ENCODE measurements at places on chromosomes 2 and 18. TPM values are rescaled to one million over a fixed set of nuclear protein-coding genes. Genes with fewer than 3 reads are reported as not detected.

AQP12A gene
- total RNA-seq: not detected

DNA sequence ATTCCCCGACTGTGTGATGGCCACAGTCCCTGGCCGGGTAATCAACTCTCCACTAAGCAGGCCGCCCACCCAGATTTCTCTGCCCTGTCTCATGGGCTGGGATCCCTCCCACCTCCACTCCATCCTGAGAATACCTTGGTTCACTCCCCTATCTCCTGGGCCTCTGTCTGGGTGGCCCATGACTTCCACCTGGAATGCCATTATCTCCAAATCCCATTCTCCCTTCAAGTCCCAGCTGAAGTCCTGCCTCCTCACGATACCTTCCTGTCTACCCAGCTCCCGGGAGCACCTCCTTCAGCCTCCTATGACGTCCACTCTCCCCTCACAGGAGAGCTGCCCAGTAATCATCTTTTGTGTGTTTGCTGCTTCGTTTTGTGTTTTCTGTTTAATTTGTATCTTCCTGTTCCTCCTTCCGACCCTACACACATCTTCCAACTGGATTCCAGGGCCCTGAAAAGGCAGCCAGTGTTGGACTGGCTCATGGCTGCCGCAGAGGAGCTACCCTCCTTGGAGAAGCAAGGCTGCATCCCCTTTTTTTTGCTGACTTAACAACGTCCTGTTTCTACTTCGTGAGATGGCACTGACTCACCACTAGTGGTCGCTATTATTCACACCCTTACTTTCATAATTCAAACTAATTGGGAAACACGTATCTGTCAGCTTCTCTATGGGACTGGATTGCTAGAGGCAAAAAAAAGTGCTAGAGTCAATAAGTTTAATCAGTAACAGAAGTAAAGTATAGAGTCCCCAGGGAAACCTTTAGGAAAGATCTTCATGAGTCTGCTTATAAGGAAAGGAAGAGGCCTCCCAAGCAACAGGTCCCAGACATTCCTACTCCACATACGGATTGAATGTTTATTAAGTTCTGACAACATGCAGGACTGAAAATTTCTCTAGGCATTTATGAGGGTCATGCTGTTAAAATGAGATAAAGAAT lies 171.9 kb upstream of the GATA6 start:
- peak overlapping the region; percentile 31 for H3K27ac ChIP-seq
- H3K4me1 ChIP-seq: peaks cover 19% of the 10 kb centered on the region
- no peaks in the 10 kb centered on the region for H3K27me3 ChIP-seq
- no peaks in the 10 kb centered on the region for H3K36me3 ChIP-seq
- no peak overlapping the region for H3K4me3 ChIP-seq

UGT1A6 gene
- total RNA-seq: not detected

DNA sequence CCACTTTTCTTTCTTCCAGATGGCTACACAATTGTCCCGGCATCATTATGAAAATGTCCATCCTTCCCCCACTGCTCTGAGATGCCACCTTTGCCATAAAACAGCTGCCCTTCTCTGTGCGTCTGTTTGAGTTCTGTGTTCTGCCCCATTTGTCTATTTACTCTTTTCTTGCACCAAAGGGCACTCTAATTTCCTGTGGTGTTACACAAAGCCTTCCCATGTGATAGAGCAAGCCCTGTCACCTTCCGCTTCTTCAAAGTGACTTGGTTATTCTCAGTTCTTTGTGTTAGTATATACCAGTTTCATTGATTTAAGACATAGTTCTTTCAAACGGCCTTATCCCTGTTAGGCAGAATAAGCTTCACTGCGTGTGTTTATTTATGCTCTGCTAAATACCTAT lies 84.1 kb downstream of the FBXO15 start:
- H3K4me3 ChIP-seq: no peak overlapping the region
- no peaks in the 10 kb centered on the region for H3K4me1 ChIP-seq
- peaks cover 56% of the 10 kb centered on the region for H3K27me3 ChIP-seq
- no peak overlapping the region for H3K27ac ChIP-seq
- no peak for DNase-seq

GRCh38 chr2:4882941-4883340 lies 809.2 kb upstream of the SOX11 start:
- H3K4me3 ChIP-seq: no peak overlapping the region
- H3K4me1 ChIP-seq: peaks cover 11% of the 10 kb centered on the region
- no peaks in the 10 kb centered on the region for H3K36me3 ChIP-seq

DNA sequence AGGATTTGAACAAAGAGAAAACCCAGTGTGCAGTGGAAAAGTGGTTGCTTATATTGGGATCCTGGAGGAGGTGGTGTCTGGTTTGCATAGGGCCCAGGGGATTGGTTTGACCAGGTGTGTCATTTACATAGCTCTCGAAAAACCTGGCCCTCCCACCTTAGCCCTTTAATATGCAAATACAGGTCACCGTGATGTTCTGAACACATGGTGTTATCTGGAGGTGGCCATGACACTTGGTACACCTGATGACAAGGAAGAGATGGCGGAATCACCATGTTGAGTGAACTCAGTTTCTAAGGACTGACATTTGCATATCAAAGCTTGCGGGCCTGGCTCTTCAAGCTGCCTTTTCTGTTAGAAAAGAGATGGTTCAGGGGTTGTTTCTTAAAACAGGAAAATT lies 2.3 kb upstream of the NAPG start:
- no peak for DNase-seq
- H3K4me1 ChIP-seq: peaks cover 31% of the 10 kb centered on the region
- H3K27me3 ChIP-seq: no peaks in the 10 kb centered on the region
- H3K27ac ChIP-seq: no peak overlapping the region
- no peaks in the 10 kb centered on the region for H3K36me3 ChIP-seq
- no peak overlapping the region for H3K4me3 ChIP-seq

GRCh38 chr2:156563994-156564753 lies 128.0 kb downstream of the GPD2 start:
- no peak for DNase-seq
- no peaks in the 10 kb centered on the region for H3K27me3 ChIP-seq
- H3K4me3 ChIP-seq: no peak overlapping the region

DNA sequence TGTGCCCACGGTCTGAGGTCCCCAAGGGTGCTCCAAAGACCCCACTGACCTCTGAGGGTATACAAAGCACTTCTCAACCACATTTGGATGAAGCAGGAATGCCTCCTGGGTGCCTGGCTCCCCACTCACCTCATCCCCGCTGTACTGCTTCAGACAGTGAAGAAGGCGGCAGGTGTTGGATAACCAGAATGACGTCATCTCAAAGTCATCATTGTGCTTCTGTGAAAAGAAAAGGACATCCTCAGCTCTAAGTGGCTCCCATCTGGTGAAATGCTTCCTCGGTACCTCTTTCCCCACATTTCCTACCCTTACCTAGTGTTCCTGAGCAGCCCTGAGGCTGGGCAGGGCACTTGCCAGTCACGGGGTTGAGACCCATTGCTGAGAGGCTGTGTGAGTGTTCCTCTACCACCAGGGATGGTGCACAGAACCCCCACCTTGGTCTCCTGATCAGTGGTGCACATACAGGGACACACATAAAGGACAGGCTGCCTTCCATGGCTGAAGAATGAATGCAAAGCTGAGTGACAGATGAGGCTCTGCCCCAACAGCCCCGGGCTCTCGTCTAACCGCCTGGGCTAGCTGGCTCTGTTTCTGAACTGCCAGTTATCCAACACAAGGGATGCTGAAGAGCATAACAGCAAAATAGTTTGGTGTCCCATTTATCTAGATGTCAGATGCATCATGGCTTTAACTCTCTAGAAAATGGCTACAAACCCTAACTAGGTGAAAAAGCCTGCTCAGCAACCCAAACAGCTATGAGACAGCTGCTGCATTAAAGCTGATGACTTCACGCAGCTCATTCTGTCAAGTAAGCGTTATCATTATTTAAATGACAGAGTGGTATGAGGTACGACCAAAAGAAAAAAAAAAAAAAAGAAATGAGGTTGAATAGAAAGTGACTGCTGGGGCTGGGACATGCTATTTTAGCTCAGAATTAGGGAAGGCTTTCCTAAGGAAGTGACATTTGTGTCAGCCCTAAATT lies 28.2 kb upstream of the ACAA2 start:
- DNase-seq: no peak
- H3K4me1 ChIP-seq: peaks cover 3% of the 10 kb centered on the region
- peaks cover 4% of the 10 kb centered on the region for H3K36me3 ChIP-seq
- H3K4me3 ChIP-seq: no peak overlapping the region

GRCh38 chr2:42092084-42092996 lies 44.5 kb downstream of the PKDCC start:
- no peaks in the 10 kb centered on the region for H3K36me3 ChIP-seq
- H3K27me3 ChIP-seq: peaks cover 2% of the 10 kb centered on the region
- no peak for DNase-seq
- H3K27ac ChIP-seq: peak overlapping the region; percentile 8

GRCh38 chr18:9613550-9614400 lies 584 bp downstream of the PPP4R1 start:
- peaks cover 40% of the 10 kb centered on the region for H3K4me1 ChIP-seq
- peaks cover 9% of the 10 kb centered on the region for H3K36me3 ChIP-seq
- H3K27ac ChIP-seq: peak overlapping the region; percentile 98
- DNase-seq: peak; percentile 66
- peak overlapping the region; percentile 93 for H3K4me3 ChIP-seq

MC4R gene
- total RNA-seq: not detected

GRCh38 chr2:41963661-41964525 lies 83.9 kb upstream of the PKDCC start:
- H3K27ac ChIP-seq: peak overlapping the region; percentile 97
- H3K27me3 ChIP-seq: peaks cover 2% of the 10 kb centered on the region
- no peak for DNase-seq
- H3K4me1 ChIP-seq: peaks cover 87% of the 10 kb centered on the region
- peak overlapping the region; percentile 19 for H3K4me3 ChIP-seq
- H3K36me3 ChIP-seq: no peaks in the 10 kb centered on the region
